ENCODE measurements at places on chromosomes 3 and 15.

DNA sequence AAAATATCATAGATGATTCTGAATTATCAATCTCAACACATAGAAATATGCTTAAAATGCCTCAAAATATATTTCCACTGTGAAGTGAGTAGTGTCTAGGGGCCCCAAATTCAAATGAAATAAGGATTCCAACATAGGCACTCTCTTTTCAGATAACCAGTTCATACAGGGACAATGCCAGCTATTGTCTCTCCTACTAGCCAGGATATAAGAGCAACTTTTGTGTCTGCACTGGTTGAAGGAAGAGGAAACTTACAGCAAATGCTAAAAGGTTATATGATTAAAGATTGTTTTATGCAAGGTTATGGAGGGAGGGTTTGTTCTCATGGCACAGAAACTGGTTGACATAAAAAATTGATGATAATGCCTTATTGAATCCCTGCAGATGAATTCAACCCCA is 579.4 kb upstream of the ALCAM start:
- DNase-seq: no peak

GRCh38 chr15:40594429-40594836 is 384 bp downstream of the KNL1 start:
- DNase-seq: no peak

- DNase-seq: no peak
Measured at GRCh38 chr15:92393071-92393979, at the start of gene ST8SIA2. ST8SIA2 (plus strand) TSS chr15:92393881; CDS start chr15:92394065, 184 bp downstream.

- peak; percentile 72 for DNase-seq
Measured at GRCh38 chr15:44712346-44713005, 1.2 kb downstream of the B2M start.

DNA sequence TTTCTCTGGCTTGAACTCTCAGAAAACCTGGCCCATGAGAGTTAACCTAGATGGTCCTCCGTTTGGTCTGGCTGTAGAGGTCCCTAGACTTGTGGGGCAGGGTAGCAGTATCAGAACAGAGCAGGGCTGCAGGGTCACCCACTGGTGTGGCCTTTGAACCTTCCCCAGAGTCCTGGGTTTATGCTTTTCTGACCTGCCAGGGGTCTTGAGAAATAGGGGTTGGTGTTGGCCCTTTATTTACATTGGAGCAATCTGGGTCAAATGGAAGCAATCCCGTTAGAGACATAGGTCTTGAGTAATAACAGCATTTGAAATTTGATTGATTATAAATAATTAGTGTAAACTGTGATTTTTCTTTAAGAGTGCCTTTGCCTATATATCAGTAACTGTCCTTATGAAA is 23.8 kb downstream of the DLEC1 start:
- no peak for DNase-seq

DNA sequence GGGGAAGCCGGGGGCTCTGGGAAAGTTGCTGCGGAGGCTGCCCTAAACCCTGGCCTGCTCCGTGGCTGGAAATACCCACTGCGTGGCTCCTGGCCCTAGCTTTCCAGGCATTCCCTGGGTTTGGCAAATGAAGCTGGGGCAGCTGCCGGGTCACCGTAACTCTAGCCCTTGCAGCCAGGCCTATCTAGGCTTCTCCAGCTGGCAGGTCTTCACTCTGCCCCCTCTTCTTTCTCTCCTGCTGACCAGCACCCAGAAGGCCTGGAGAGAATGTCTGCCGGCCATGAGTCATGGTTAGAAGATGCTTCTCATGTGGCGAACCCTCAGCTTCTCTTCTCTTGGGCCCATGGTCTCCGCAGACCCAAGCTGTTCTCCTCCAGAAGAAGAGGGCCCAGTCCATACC is 5.6 kb upstream of the DLL4 start:
- no peak for DNase-seq

GRCh38 chr3:81363816-81364215 is 397.6 kb downstream of the GBE1 start:
- no peak for DNase-seq

DNA sequence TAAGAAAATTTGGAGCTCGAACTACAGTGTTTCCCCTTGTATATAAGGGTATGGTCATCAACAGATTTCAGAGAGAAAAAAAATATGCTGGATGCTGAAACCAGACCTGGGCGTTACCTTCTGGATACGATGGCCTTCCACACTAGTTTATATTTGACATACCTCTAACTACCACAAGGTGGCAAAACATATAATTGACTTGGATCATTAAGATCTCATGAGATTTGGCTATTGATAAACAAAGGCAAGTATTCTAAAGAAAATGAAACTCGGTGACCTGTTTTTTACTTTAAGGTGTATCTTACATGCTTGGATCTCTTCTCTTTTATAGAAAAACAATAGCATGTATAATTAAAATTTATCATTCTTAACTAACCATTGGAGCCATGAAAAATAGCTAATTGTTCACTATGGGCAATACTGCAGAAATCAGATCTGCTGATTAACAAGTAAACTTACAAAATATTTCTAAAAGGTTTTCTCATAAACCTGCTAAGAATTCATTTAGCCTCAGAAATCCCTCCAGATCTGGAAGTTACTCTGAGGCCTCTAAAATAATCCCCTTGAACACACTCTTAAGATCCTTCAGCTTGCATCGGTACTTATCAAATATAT is 300.6 kb upstream of the KCNH8 start:
- no peak for DNase-seq

GRCh38 chr3:120597445-120598049 is 1.4 kb downstream of the NDUFB4 start:
- no peak for DNase-seq

- DNase-seq: no peak
Measured at GRCh38 chr3:135368316-135368715, 573.3 kb downstream of the EPHB1 start.

DNA sequence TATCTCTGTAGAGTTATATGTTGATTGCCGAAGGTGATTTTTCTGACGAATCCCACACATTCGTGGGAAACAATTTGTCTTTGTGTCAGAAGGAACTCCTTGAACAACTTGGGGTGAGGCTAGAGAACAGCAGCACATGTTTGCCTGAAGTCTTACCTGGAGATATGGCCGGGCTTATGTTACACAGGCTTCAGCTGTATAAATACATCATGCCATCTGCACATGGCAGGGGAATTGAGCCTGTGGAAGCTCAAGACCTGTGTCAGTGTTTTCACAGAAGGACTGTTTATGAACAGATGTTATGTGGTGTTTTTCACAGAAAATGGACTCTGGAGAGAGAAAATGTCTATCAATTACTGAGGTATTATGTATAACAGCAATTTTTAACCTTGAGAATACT is 203.6 kb upstream of the MDFIC2 start:
- DNase-seq: no peak

- no peak for DNase-seq
Measured at GRCh38 chr3:104947943-104948342, 418.8 kb upstream of the ALCAM start.

- no peak for DNase-seq
Measured at GRCh38 chr15:75731248-75732151, 18.9 kb upstream of the CSPG4 start.

GRCh38 chr15:70068783-70069565 is 28.7 kb downstream of the TLE3 start:
- no peak for DNase-seq

DNA sequence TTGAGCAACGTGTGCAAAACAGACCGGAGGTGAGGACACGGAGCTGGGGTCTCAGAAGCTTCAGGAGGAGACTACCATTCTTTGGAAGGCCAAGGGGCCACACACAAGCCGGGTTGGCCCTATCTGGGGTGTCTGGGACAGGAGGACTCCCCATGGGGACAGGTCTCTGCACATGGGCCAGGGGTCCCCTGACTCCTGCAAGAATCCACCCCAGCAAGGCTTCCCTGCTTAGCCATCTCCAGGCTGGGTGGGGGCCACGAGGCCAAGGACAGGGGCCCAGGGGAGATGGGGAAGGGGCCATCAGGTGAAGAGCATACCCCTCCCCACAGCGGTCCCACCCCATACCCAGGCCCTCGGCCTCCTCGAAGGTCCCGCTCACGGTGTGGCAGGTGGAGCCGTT is 38.5 kb downstream of the ADAMTS7 start:
- no peak for DNase-seq

DNA sequence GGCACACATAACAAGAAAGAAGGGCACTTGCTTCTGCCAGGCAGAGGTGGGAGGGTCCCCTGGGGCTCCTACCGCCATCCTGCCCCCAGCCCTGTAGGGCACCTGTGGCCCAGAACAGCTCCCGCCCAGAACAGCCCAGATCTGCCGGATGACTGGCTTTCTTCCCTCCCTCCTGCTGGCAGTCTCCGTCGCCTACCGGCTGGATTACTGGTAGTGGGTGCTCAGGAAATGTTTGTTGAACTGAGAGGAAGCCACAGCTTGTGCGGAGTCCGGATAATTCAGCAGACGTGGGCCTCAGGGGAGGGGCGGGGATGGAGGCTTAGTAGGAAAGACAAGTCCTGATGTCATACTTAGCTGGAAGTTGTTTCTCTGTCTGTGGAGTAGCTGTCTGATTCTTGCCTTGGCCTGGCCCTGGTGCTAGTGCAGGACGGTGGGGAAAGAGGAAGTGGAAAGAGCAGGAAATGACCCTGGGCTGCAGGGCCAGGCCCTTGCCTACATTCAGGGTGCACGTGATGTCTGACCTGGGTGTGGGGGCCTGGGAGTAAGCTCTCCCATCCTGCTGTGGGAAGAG is 6.7 kb downstream of the CCDC9B start:
- DNase-seq: no peak

GRCh38 chr15:68365140-68365745 is 66.7 kb downstream of the ITGA11 start:
- no peak for DNase-seq

DNA sequence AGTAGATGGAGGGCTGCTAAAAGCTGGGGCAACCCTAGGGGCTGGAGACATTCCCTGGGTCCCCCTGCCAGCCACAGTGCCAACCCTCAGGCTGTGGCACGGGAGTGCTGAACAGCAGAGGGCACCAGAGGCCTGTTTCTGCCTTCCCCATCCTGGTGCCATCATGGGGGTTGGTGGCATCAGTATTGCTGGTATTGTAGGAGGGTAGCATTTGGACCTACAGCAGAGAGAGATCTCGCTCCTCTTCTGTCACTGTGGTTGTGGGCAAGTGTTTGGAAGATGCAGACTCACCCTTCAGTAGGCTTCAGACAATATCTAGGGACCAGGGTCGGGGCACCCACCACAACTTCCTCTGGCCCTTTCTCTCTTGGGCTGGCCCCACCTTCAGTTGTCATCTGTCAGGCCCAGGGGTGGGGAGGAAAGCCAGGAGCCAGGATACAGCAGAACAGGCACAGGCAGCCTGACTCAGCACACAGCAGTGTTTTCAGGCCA is 123.5 kb downstream of the RPLP1 start:
- peak; percentile 75 for DNase-seq

DNA sequence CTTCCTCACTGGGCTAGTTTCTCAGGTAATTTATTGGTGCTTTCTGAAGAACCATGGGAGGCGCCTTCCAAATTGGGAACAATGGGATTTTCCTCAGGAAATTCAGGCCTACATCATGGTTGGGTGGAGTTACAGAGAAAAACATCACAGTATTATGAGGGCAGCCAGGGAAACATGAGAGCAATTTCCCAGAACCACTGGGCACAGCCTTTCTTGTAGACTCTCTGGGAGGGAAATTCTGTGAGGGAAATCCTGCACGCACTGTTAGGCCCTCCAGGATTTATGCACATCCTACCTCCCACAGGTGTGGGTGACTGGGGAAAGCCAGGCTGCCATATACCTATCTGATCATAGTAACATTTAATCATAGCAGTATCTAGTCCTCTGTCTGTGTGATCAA is 13.2 kb downstream of the POPDC2 start:
- no peak for DNase-seq

GRCh38 chr3:194272861-194273742 is 78.0 kb downstream of the CPN2 start:
- DNase-seq: no peak

- no peak for DNase-seq
Measured at GRCh38 chr3:149610351-149611105, 47.3 kb downstream of the WWTR1 start.

GRCh38 chr15:68322796-68323195 is 45.3 kb downstream of the FEM1B start:
- no peak for DNase-seq

DNA sequence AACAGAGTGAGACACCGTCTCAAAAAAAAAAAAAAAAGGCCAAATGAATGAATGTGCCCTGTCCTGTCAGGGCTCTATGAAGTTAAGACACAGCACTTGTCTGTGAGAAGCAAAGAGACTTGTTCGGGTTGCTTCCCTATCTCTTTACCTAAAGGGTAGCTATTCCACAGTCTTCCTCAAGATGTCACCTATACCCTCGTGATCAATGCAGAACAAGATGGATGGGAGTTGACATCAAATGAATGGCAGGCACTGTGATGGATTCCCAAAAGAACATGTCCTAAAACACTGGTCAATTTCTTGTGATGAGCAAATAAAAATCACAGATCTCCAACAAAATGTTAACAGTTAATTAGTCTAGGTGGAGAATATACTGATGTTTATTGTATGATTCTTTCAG is 9.5 kb downstream of the TADA3 start:
- DNase-seq: no peak

Data from activated naive CD4-positive, alpha-beta T cell treated with Interleukin-2 at 50 U/mL for 16 hours (primary cell).